ENCODE measurements at places on chromosomes 11 and 22.

- no peak for DNase-seq
These were observed 54.9 kb downstream of the ZC3H12C start for GRCh38 chr11:110147962-110148709.

DNA sequence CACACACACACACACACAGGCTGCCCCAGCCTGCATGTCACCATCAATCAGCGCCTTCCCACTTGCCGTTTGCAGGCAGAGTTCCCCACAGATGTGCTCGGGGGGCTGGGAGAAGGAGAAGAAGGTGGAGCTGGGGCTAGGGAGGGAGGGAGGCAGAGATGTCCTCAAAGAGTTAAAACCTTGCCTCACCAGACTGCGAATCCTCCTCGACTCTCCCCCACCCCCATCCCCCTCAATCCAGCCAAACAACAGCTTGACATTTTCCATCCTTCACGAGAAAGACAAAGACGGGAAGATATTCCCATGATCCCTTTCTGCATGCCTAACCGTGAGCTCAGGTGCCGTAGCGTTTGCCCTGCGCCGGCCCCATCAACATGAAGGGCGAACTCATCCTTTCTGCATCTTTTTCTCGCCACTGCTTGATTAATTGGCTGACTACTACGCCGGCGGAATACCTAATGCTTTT lies 365.5 kb downstream of the MIAT start:
- no peak for DNase-seq

GRCh38 chr22:27504360-27505253 lies 296.9 kb downstream of the MN1 start:
- DNase-seq, result no peak

- no peak for DNase-seq
These were observed 81.1 kb downstream of the STIM1 start for GRCh38 chr11:3936517-3936916.

- no peak for DNase-seq
These were observed 139.7 kb downstream of the BRD1 start for GRCh38 chr22:49687786-49688515.

DNA sequence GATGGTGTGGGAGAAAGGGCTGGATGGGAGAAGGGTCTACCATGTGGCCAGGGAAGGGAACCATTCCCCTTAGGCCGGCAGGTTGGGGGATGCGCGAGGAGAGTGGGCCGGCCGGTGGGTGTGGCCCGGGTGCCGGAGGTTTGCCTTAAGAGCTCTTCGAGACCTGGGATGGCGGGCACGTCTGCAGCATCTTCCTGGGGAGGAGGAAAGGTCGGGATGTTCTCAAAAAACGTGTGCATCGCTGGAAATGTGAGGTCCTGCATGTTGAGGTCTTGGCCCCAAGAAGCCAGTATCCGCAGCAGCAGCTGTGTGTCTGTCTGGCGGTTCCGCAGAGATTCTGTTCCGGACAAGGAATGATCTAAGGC lies 1.4 kb downstream of the NAV2 start:
- no peak for DNase-seq

- no peak for DNase-seq
These were observed 93.8 kb upstream of the ALX4 start for GRCh38 chr11:44403587-44404273.

DNA sequence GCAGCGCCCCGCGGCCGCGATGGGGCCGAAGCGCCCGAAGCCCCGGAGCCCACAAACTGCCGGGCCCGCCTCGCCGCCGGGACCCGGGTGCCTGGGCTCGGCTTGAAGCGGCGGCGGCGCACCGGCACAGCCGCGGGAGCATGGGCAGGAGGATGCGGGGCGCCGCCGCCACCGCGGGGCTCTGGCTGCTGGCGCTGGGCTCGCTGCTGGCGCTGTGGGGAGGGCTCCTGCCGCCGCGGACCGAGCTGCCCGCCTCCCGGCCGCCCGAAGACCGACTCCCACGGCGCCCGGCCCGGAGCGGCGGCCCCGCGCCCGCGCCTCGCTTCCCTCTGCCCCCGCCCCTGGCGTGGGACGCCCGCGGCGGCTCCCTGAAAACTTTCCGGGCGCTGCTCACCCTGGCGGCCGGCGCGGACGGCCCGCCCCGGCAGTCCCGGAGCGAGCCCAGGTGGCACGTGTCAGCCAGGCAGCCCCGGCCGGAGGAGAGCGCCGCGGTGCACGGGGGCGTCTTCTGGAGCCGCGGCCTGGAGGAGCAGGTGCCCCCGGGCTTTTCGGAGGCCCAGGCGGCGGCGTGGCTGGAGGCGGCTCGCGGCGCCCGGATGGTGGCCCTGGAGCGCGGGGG lies 346 bp downstream of the FJX1 start:
- DNase-seq, result no peak

DNA sequence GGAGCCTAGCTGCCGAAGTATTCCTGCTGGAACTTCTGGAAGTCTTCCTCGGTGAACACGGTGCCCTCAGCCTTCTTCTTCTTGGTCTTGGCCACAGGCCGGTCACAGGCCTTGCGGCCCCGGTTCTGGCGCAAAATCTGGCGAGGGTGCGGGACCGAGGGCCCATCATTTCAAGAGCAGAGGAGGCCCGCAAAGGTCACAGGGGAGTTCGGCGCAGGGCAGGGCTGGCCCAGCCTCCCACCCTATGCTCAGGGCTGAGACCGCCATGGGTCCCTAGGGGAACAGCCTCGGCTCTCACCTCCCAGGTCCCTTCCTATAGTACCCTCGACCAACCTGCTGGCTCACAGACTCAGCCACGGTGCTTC lies 3.1 kb downstream of the RPS19BP1 start:
- DNase-seq, result no peak

DNA sequence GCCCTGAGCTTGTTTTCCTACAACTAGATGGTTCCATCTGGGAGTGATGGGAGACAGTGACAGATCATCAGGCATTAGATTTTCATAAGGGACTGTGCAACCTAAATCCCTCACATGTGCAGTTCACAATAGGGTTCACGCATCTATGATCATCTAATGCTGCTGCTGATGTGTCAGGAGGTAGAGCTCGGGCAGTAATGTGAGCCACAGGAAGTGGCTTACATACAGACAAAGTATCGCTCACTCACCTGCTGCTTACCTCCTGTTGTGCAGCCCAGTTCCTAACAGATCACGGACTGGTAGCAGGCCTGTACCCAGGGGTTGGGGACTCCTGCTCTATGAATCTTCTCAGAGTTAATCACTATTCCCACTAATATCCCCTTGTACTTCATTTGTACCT lies 12.4 kb downstream of the AAMDC start:
- no peak for DNase-seq

GRCh38 chr22:43269246-43269645 lies 73.9 kb downstream of the SCUBE1 start:
- DNase-seq, result no peak

- DNase-seq, result no peak
These were observed 154.4 kb downstream of the NAV2 start for GRCh38 chr11:19867064-19867463.

- DNase-seq, result no peak
These were observed 95.6 kb downstream of the CHST1 start for GRCh38 chr11:45569776-45570175.

GRCh38 chr11:36792996-36793914 lies 195.2 kb upstream of the RAG2 start:
- DNase-seq, result no peak

GRCh38 chr22:24994070-24994763 lies 41.7 kb downstream of the KIAA1671 start:
- DNase-seq, result no peak

Data from NCI-H2081 (cell line).